ENCODE measurements at places on chromosomes 12 and 14.

DNA sequence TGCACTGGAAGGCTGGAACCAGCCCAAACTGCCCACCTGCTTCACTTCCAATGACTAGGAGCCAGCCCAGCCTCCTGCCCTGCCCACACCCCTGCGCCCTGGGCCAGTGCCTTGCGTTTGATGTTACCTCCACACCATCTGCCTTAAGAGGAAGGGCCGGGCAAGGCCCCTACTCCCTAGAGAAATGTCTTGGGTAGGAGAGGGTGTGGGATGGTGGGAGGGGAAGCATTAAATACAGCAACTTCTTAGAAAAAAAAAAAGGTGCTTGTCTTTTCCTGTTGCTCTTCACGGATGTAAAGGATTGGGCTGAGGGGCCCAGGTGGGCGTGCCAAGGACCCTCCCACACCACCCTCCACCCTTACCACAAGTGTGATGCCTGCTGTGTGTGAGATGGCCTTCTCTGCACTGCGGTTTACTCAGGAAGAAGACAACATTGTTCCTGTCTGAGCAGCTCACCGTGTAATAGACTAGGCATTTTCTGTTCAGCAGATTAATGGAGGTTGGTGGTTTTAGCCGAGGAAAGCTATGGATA, 99.9 kb downstream of the NINJ2 start:
- no peak for DNase-seq

GRCh38 chr12:101165319-101165718, 44.7 kb downstream of the SLC5A8 start:
- no peak for DNase-seq

- DNase-seq, result no peak
These were observed 56.6 kb downstream of the SUDS3 start for GRCh38 chr12:118432812-118433545.

DNA sequence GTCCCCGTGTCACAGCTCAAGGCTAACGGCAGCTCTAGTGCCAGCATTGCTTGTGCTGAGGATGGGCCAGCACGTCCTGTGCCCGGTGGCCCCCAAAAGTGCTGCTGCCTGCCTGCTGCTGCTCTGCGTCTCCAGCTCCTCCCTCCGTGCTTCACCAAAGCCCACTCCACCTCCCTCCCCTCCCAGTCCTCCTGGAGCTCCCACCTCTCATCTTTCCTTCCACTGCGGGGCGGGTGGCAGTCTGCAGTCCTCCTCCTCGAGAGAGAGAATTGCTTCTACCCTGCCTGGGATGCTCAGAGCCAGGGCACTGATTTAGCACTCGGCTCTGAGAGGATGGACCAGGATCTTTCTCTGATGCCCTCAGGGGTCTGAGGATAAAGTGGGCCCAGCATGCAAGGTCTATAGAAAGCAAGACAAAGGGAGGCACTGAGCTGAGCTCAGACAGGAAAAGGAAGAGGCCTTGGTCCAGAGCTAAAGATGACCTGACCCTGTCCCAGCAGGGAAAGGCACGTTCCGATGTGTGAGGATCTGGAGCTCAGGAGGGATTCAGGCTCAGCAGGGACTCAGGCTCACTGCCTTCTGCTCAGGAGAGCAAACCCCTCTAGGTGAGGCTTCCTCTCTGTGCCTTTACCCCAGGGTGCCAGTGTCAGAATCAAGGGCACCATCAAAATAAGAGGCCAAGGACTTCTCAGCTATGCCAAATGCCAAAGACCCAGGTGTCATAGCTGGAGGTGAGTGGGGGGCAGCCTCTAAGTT, 113.1 kb upstream of the FKBP4 start:
- DNase-seq, result no peak

DNA sequence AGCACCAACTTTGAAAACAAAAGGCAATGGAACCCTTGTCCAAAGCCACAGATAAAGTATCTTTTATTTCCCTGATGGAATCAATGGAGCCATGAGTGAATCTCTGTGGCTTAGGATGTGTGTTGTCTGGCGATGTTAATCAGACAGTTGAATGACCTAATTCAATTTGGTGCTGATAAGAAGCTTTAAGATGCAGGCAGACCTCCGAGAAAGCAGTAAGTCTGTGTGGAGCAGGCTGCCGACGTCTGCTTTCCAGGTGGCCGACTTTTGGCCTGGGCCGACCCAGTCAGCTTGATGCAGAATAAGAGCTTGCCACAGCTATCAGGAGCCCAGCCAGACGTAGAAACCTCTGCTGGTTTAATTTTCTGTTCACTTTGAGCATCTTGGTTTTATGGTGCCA, 21.1 kb upstream of the TMEM132C start:
- DNase-seq, result no peak

DNA sequence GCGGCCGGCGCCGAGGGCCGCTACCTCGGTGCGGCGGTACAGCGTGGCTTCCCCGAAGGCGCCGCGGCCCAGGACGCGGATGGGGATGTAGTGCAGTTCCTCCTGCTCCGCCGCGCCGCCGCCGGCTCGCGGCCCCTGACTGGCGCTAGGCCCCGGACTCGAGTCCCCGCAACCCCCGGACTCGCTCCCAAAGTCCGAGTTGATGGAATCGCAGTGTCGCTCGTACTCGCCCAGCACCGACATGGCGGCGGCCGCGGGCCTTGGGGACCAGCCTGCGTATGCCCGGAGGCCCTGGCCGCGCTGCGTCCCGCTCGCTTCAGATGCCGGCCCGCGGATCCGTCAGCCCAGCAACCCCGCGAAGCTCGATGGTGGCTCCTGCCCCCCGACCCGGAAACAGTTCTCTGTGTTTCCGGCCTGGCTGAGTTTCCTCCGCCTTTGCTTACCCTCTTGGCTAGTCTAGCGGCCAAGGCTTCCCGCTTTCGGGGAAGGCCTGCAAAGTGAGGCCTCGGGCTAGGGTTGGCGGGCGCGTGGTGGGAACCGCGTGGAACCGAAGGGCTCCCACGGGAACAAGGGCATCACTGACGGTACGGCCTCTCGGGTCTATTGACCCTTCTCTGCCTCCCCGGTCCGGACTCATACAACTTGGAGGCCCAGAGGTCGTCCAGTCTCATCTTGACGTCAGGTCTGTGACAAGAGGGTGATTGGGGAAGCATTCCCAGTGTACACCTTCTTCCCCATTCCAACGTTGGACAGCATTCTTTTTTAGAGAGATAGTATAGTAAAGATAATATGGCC, at the start of gene NEK9:
TSS of gene NEK9 (minus strand) at position 370 of the 795 bp plus-strand sequence. CDS start at position 243, 127 bp downstream.
- peak; percentile 60 for DNase-seq

- no peak for DNase-seq
These were observed 47.5 kb upstream of the TCL1A start for GRCh38 chr14:95761436-95761835.

- no peak for DNase-seq
These were observed 98.7 kb upstream of the PLXNC1 start for GRCh38 chr12:94049718-94050117.

DNA sequence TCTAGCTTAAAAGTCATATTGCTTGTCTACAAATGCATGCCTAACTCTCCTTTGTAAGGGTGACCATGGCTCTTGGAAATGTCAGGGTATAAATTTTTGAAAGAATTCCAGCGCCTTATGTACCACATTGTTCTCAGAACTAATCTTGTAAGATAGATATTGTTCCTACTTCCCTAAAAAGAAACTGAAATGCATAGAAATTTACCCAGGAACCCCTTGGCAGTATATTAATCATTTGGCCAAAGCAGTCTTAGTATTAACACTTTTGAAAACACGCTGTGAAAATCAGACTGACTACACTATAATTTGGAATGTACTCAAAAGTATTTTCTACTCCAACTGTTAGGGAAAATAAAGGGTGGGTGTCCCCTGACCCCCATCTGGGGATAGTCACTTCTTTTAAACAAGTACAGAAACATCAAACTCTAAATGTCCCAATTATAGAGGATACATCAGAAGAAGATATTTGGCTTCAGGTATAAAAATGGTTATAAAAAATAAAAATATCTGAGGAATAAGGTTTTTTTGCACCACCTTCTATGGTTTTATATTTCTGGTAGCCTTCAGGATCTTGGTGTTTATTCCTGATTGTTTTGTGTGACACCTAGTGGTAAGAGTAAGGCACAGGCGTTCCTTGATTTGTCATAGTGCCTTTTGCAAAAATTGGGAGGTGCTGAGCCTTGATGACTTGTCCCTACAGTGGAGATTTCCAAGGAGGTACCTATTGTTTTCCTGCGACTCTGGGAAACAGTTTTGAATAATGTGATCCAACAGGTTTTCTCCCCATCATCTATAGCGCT, 2.2 kb upstream of the NFKBIA start:
- DNase-seq, result peak; percentile 62

- peak; percentile 31 for DNase-seq
These were observed 21.3 kb upstream of the OASL start for GRCh38 chr12:121060149-121061001.

- no peak for DNase-seq
These were observed 29.7 kb downstream of the SPATS2 start for GRCh38 chr12:49397000-49397399.

DNA sequence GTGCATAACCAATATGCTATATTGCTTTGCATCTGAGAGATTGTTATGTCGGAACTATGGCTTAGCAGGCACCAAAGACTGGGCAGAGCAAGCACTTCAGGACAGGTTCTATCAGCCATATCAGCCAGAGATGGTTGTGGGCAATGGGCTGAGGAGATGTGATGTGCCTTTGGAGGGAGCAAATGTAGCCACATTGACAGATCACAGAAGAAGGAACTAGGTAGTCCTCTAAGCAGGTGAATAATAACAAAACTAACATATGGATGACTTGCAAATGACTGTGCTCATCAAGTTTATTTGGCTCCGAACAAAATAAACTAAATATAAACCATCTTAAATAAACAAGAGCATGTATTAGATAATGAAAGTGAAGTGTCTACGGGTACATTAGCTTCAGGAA, 291.7 kb downstream of the RMST start:
- DNase-seq, result peak; percentile 19

DNA sequence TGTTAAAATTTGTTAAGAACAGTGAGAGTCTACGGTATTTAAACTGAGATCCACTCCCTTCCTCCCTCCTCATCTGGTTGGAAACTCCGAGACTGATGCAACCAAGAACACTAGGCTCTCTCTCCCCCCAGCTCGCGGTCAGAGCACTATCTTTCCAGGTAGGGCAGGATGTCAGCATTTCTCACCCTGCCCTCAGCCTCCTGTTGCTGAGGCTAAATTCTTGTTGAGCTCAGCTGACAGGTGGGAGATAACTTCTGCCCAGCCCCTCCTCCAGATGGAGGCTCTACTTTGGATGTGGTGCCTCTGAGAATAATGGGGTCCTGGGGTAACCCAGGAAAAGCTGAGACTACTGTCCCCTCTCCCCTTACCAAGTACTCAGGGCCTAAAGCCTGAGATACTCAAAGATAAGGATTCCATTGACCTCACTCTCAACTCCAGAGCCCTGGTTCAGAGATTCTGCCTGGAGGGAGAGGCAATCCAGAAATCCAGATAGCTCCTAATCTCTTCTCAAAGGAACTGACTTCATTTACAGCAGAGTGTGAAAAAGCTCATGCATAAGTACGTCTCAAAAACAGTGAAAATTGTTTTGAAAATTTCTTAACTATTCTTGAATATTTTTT, 110.1 kb downstream of the EML5 start:
- DNase-seq, result no peak

GRCh38 chr12:19234171-19234704, 104.7 kb downstream of the PLEKHA5 start:
- DNase-seq, result no peak

DNA sequence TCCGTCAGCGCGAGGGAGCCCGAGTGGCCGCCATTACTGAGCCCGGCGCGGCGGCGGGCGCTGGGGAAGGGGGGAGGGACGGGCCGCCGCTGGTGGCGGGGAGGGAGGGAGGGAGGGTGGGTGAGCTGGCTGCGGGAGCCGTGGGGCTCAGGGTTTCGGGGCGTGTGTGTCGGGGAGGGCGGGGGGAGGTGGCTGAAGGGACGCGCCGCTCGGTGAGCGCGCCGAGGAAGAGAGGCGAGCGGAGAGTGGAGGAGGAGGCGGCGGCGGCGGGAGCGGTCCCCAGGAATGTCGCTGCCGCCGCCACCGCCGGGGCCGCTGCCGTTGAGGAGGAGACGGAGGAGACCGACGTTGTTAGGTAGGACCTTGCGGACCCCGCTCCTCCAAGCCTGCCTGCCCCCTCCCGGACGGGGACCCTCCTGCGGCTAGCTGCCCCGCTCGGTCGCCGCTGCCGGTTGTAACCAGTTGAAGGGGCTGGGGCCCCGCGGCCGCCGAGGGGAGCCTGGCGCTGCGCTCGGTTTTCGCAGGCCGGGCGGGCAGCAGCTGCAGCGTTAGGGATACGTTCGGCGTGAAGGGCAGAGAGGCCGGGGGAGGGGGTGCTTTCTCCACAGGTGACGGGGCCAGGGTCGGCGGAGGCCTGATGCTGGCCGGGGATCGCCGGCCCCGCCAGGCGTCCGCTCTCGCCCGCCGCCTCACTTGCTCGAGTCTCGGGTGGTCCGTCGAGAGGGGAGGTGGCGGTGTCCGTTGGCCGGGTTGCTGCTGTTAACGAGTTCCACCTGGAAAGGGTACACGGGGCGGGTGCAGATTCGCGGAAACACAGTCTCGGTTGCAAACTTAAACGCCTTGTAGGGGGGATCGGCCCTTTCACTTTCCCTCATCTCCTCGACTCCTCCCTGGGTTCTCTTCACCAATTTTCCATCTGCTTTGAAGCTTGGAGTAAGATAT, at the start of gene ARHGAP5:
TSS of gene ARHGAP5 (plus strand) at position 224 of the 942 bp plus-strand sequence. CDS start 13,366 bp downstream, outside the sequence.
- DNase-seq, result no peak

DNA sequence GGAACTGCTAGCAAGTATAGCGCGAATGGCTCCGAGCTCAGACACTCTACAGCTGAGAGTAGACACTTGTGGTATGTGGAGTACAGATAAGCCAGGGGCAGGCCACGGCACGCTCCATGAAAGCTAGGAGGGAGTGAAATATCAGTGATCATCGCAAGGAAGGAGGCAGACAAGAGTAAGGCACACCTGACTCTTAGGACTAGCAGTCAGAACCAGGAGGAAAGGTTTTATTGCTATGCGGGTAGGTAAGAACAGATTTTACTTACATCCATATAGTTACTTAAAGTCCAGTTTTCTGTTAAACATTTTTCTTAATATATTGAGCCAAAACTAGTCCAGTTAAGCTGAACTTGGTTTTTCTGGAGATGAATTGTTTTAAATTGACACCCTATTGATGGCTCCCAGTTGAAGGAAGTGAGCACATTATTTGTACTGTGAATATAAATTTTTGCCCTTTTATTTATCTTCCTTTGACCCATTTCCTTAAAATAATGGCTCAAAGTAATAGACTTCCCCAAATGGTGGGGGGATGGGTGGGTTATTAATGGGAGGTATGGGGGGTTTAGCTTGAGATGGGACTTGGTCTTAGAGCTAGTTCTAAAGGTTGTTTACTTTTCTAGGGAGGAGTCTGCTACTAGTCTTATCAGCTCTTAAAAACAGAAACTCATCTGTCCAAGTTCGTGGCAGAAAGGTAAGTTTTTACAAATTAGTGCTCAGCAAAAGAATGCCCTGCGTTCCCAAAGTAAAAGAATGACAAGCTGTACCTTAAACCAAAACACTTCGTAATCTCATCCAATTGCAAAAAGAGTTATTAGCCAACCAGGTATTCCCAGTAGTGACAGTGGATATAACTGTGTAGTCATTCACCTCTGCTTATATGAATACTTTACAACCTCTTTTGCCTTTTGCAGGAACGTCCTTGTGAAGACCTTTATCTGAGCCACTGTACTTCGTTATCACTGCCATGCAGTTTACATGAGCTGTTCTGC, 5.8 kb downstream of the HNRNPA1 start:
- DNase-seq, result no peak

GRCh38 chr12:103495469-103496456, at the start of gene C12orf42:
Gene C12orf42 (minus strand): TSS chr12:103495968. CDS start chr12:103478426, 17,542 bp downstream.
- peak; percentile 79 for DNase-seq

GRCh38 chr12:52049286-52049685, 2.0 kb upstream of the NR4A1 start:
- no peak for DNase-seq

GRCh38 chr12:203462-204260, 10.3 kb downstream of the SLC6A12 start:
- no peak for DNase-seq

All from SHP77 treated with DMSO at 0.1 percent for 48 hours (cell line).